ENCODE measurements at places on chromosomes 3 and 15. TPM values are rescaled to one million over a fixed set of nuclear protein-coding genes. Genes with fewer than 3 reads are reported as not detected.

Gene THAP10
- total RNA-seq: 2.9 TPM

Gene HCLS1
- total RNA-seq: 71.7 TPM

Gene CHRFAM7A
- total RNA-seq: 0.58 TPM

Gene TRAK1
- 45.7 TPM for total RNA-seq

Gene SLC22A13
- not detected for total RNA-seq

Gene IMPG2
- total RNA-seq: 0.83 TPM

Gene MRPL47
- 24.4 TPM for total RNA-seq

Gene GXYLT2
- total RNA-seq: 6.7 TPM

DNA sequence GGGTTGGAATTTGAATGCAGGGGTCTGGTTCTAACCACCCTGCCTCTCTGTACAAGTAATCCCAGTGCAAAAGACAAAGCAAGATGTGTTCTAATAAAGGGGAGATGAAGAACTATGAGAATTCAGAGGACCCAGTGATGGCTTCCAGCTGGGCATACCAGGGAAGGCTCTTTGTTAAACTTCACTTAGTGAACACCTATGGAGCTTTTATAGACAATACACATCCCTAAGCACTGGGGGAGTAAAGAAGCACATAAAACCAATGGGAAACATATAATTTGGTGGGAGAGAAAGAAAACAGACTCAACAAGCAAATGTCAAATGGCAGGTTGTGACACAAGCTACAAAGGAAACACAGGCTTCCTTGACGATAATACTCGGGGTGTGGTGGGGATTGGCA, 47.9 kb upstream of the RNU6-1 start:
- H3K27ac ChIP-seq: no peak overlapping the region
- peaks cover 28% of the 10 kb centered on the region for H3K4me1 ChIP-seq
- H3K4me3 ChIP-seq: no peak overlapping the region
- no peaks in the 10 kb centered on the region for H3K36me3 ChIP-seq
- no peaks in the 10 kb centered on the region for H3K27me3 ChIP-seq
- DNase-seq: peak; percentile 37

GRCh38 chr15:63172851-63173451, 15.7 kb upstream of the RPS27L start:
- H3K4me3 ChIP-seq: no peak overlapping the region
- no peaks in the 10 kb centered on the region for H3K27me3 ChIP-seq
- peak; percentile 37 for DNase-seq
- no peaks in the 10 kb centered on the region for H3K36me3 ChIP-seq
- H3K4me1 ChIP-seq: no peaks in the 10 kb centered on the region
- H3K27ac ChIP-seq: no peak overlapping the region

DNA sequence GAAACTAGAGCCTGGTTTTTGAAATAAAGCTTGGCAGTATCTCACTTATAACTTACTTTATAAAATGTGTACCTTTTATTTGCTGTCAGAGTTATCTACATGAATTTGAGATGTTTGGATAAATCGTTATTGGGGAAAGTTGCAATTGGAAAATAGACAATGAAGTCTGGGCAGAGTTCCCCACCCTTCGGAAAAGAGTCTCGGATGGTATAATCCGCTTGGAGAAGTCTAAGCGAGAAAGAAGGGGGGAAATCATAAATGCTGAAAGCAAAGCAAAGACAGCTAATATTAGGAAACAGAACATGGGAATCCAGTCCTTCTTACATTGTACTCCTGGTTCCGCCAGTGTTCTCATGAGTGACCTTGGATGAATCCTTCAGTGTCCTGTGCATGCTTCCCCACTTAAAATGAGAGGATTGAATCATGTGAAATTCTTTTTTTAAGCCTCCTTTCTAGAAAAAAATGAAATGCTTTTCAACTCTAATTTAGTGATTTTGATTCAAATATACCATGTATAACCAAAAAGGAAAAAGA, 162.4 kb downstream of the ATG7 start:
- no peaks in the 10 kb centered on the region for H3K27me3 ChIP-seq
- no peak for DNase-seq
- H3K4me3 ChIP-seq: no peak overlapping the region
- no peaks in the 10 kb centered on the region for H3K36me3 ChIP-seq
- peak overlapping the region; percentile 33 for H3K27ac ChIP-seq
- peaks cover 24% of the 10 kb centered on the region for H3K4me1 ChIP-seq

GRCh38 chr3:10428406-10429091, 76.8 kb downstream of the ATP2B2 start:
- no peaks in the 10 kb centered on the region for H3K36me3 ChIP-seq
- H3K27me3 ChIP-seq: peaks cover 12% of the 10 kb centered on the region
- no peak overlapping the region for H3K27ac ChIP-seq

DNA sequence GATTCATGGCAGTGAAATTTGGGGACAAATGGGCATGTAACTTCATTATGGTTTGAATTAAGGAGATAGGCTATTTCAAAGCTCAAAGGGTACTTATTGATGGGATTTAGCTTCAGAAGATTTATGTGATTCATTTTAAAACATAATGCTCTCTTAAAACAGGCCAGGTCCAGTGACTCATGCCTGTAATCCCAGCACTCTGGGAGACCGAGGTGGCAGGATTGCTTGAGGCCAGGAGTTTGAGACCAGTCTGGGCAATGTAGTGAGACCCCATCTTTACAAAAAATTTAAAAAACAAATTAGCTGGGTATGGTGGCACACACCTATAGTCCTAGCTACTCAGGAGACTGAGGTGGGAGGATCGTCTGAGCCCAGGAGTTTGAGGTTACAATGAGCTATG, 11.5 kb downstream of the THAP10 start:
- no peaks in the 10 kb centered on the region for H3K4me1 ChIP-seq
- H3K27me3 ChIP-seq: no peaks in the 10 kb centered on the region
- no peak overlapping the region for H3K27ac ChIP-seq

- H3K27ac ChIP-seq: no peak overlapping the region
- no peak overlapping the region for H3K4me3 ChIP-seq
- peaks cover 31% of the 10 kb centered on the region for H3K36me3 ChIP-seq
- H3K27me3 ChIP-seq: no peaks in the 10 kb centered on the region
- no peak for DNase-seq
These were observed 37.9 kb upstream of the MUC13 start for GRCh38 chr3:124972457-124972856.

GRCh38 chr3:175608911-175609310, 749.8 kb downstream of the NAALADL2 start:
- no peaks in the 10 kb centered on the region for H3K27me3 ChIP-seq
- no peaks in the 10 kb centered on the region for H3K36me3 ChIP-seq
- no peak overlapping the region for H3K27ac ChIP-seq
- no peak overlapping the region for H3K4me3 ChIP-seq
- DNase-seq: no peak
- H3K4me1 ChIP-seq: no peaks in the 10 kb centered on the region

DNA sequence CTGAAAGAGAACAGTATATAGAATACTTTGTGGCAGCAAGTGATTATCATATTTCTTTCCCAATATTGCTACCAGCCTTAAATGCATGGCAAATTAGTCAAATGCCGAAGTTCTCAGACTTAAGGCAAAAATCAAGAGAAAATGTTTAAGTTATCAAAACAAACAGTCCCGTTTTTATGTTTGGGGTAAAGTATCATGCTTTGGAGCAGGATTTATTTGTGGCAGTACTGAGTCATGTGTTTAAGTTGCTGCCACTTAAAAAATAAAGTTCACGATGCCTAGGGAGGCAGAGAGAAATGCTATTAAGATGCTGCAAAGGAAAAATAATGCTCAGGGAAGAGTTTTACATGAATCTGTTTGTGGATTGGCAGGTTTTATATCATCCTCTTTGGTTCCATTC, 417.4 kb upstream of the MDFIC2 start:
- no peak overlapping the region for H3K27ac ChIP-seq
- peaks cover 30% of the 10 kb centered on the region for H3K4me1 ChIP-seq
- H3K4me3 ChIP-seq: no peak overlapping the region
- H3K27me3 ChIP-seq: no peaks in the 10 kb centered on the region
- DNase-seq: no peak

GRCh38 chr3:1664266-1664665, 434.4 kb upstream of the CNTN4 start:
- H3K27ac ChIP-seq: no peak overlapping the region
- no peaks in the 10 kb centered on the region for H3K27me3 ChIP-seq
- DNase-seq: no peak
- H3K4me3 ChIP-seq: no peak overlapping the region
- no peaks in the 10 kb centered on the region for H3K4me1 ChIP-seq

DNA sequence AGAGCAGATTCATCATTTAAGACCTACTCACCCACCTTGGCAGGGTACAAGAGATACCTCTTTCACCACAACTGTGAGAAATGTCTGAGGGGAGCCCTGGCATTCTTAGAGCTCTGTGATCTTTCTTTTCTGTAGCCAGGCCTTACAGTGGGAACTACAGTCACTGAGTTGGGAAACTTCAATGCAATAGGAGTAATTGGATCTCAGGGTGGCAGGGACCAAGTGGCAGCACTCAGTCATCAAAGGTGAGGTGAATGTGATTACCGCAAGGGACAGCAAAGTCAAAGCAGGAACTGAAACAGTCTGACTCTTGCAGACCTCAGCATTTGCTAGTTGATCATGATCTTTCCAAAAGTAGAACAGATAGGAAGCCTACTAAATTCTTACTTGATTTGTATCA, 7.2 kb upstream of the MCF2L2 start:
- no peak overlapping the region for H3K27ac ChIP-seq
- no peaks in the 10 kb centered on the region for H3K36me3 ChIP-seq

DNA sequence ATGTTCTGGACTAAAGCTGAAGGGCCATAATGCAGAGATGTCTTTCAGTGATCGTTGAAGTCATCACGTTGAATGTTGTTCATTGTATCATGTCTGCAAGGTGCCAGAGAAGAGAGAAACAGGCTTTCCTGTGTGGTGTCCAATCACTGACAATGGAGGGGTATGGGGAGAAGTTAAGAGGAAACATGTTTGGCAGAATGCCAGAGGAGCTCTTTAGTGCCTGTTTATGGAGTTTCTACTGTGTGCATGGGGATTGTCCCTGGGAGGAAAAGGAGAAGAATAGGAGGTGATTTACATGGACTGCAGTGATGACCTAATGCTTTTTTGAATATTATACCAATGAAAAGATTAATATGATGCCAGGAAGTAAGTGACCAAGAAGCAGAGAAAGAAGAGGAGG, 11.7 kb downstream of the SCAANT1 start:
- no peaks in the 10 kb centered on the region for H3K36me3 ChIP-seq
- H3K27me3 ChIP-seq: no peaks in the 10 kb centered on the region

DNA sequence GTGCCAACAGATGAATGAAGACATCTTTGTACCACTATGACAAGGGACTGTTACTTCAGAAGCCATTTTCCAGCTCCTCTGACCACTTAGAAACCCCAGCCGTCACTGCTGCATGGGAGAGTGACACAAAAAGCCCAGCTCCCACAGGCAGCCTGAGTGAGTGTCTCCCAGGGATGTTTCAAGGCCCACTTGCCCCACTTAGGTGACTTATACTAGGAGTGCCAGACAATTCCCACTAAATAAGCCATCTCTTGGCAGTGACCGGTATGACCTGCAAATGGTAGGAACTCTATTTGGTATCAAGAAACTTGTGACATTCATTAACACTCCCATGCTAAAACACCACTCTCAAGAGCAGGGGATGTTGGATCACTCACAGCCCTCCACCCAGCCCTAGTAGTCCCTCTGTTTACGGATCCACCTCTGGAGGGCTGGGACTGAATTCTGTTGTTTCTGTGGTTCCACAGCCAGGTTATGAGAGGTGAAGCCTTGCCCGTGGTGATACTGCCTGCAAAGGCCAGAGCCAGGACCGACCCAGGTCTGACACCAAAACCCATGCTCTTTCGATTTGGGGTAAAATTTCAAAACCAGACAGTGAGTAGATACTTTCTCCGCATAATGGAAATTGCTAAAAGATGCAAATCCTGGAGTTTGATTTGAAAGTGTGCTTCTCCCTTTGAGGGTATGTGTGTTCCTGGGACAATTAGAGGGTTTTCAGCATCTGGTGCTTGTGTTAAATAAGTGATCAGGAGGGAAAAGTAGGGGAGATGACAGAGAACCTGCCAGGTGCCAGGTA, 14.5 kb downstream of the RBP1 start:
- H3K4me1 ChIP-seq: no peaks in the 10 kb centered on the region
- H3K4me3 ChIP-seq: no peak overlapping the region
- no peaks in the 10 kb centered on the region for H3K27me3 ChIP-seq
- peaks cover 17% of the 10 kb centered on the region for H3K36me3 ChIP-seq

GRCh38 chr3:9957214-9957613, 5.0 kb upstream of the PRRT3 start:
- H3K27me3 ChIP-seq: no peaks in the 10 kb centered on the region
- H3K27ac ChIP-seq: no peak overlapping the region
- H3K4me3 ChIP-seq: no peak overlapping the region
- peaks cover 6% of the 10 kb centered on the region for H3K36me3 ChIP-seq
- peaks cover 17% of the 10 kb centered on the region for H3K4me1 ChIP-seq

GRCh38 chr3:9970020-9970652, 16.5 kb downstream of the EMC3 start:
- H3K4me3 ChIP-seq: no peak overlapping the region
- H3K27me3 ChIP-seq: no peaks in the 10 kb centered on the region
- no peak overlapping the region for H3K27ac ChIP-seq
- no peaks in the 10 kb centered on the region for H3K4me1 ChIP-seq
- H3K36me3 ChIP-seq: peaks cover 77% of the 10 kb centered on the region

GRCh38 chr15:39511916-39512260, 69.0 kb upstream of the THBS1 start:
- no peak for DNase-seq
- H3K4me3 ChIP-seq: no peak overlapping the region
- H3K27me3 ChIP-seq: no peaks in the 10 kb centered on the region
- H3K4me1 ChIP-seq: peaks cover 6% of the 10 kb centered on the region
- H3K36me3 ChIP-seq: no peaks in the 10 kb centered on the region
- H3K27ac ChIP-seq: peak overlapping the region; percentile 42

DNA sequence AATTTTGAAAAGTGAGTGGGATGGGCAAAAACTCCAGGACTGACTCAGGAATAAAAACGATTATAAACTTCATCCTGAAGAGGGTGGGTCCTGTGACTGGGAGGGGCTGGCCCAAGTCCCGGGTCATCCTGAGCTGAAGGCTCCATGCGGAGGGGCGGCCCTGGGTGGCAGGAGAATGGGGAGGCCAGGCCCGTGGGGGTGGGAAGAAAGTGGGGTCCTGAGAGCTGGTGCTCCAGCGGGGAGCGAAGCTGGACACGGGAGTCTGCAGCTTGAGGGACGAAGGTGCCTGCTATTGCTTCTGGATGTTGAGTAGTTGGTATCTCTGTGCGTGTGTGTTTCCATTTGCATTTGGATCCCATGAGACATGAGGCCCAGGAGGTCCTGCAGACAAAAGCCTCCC, 4.7 kb upstream of the OCA2 start:
- peaks cover 12% of the 10 kb centered on the region for H3K4me1 ChIP-seq
- no peak overlapping the region for H3K4me3 ChIP-seq
- no peak overlapping the region for H3K27ac ChIP-seq
- no peaks in the 10 kb centered on the region for H3K36me3 ChIP-seq
- DNase-seq: no peak
- no peaks in the 10 kb centered on the region for H3K27me3 ChIP-seq

- H3K4me3 ChIP-seq: no peak overlapping the region
- no peak for DNase-seq
- H3K27ac ChIP-seq: no peak overlapping the region
- H3K27me3 ChIP-seq: no peaks in the 10 kb centered on the region
- H3K4me1 ChIP-seq: no peaks in the 10 kb centered on the region
- H3K36me3 ChIP-seq: no peaks in the 10 kb centered on the region
These were observed 704.8 kb upstream of the CFAP20DC start for GRCh38 chr3:59754456-59755129.

- peaks cover 18% of the 10 kb centered on the region for H3K4me1 ChIP-seq
- no peak overlapping the region for H3K27ac ChIP-seq
- DNase-seq: no peak
- H3K27me3 ChIP-seq: no peaks in the 10 kb centered on the region
- H3K36me3 ChIP-seq: no peaks in the 10 kb centered on the region
- no peak overlapping the region for H3K4me3 ChIP-seq
These were observed 318.7 kb upstream of the C2CD4B start for GRCh38 chr15:62483814-62484213.

- H3K27ac ChIP-seq: peak overlapping the region; percentile 94
- no peak for DNase-seq
- peaks cover 91% of the 10 kb centered on the region for H3K4me1 ChIP-seq
- H3K36me3 ChIP-seq: no peaks in the 10 kb centered on the region
These were observed 52.0 kb downstream of the LPP start for GRCh38 chr3:188205992-188206416.
